ENCODE measurements at places on chromosomes 3 and 15. TPM values are rescaled to one million over a fixed set of nuclear protein-coding genes. Genes with fewer than 3 reads are reported as not detected.

LINGO1 gene
- not detected for total RNA-seq

HTR3E gene
- not detected for total RNA-seq

FEZF2 gene
- not detected for total RNA-seq

RTP1 gene
- not detected for total RNA-seq

RNU5B-1 gene
- 14.4 TPM for total RNA-seq

TRAT1 gene
- 151 TPM for total RNA-seq

SLC2A2 gene
- total RNA-seq, result not detected

SEMA3G gene
- not detected for total RNA-seq

CISH gene
- 308 TPM for total RNA-seq

- DNase-seq, result no peak
These were observed 106.4 kb upstream of the RPL32 start for GRCh38 chr3:12947504-12948369.

GRCh38 chr3:189108735-189109134 lies 63.0 kb upstream of the TPRG1 start:
- no peak for DNase-seq

- no peak for DNase-seq
These were observed 86.6 kb downstream of the NR2F2 start for GRCh38 chr15:96416934-96417759.

DNA sequence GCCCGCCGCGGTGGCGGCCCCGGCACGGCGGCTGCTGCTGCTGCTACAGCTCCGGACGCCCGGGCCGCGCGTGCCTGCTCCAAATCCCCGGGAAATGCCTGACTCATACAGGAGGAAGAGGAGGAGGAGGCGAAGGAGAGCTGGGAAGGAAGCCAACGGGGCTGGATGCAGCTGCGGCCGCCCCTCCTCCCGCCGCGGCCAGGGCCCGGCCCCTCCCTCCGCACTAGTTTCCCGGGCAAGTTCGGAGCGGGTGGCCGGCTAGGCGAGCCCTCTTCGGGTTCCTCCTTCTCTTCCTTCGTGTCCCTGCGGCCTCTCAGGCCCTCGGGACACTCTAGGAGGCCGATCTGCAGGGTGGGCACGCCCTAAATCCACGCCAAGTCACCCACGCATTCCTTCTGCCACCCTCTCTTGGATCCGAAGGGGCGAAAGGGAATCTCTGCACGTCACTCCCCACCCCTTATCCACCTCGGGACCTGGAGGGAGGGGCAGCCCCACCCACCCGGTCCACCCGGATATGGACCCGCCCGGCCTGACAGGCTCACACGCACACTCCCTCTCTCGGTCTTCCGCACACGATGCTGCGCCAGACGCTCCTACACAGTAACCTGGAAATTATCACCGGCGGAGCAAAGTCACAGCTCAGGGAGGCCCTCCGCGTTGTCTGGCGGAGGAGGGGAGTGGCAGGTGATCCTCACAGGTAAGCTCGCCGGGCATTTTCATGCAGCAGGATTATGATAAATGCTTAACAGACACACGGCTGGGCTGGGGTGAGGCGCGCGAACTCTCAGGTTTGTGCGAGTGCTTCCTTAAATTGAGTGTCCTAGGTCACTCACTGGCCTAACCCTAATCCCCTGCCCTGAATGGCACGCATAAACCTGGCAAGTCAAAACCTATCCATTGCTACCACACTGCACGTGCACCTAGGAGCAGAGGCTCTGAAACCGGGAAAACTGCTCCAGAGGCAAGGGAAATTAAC lies at the start of the genes OSBPL10 and ZNF860:
OSBPL10 (minus strand) TSS at position 57 of the 976 bp plus-strand sequence. CDS start 83 bp downstream, outside the sequence.
ZNF860 (plus strand) TSS at position 545 of the 976 bp plus-strand sequence. CDS start 7,330 bp downstream, outside the sequence.
- DNase-seq, result peak; percentile 25

DNA sequence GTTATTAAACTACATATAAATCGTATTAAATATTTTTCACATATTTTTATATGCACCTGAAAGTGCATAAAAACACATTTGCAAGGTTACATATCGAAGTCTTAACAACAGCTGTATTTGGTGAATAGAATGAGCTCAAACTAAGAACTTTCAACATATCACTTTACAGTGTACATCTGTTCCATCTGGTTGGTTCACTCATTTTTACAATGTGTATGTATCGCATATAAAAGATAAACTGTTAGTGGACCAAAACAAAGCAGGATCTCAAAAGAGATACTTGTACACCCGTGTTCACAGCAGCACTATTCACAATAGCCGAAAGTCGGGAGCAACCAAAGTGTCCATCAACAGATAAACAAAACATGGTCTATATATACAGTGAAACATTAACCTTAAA lies 55.8 kb downstream of the TBL1XR1 start:
- no peak for DNase-seq

GRCh38 chr3:76025561-76025960 lies 240.2 kb upstream of the ZNF717 start:
- DNase-seq, result no peak

DNA sequence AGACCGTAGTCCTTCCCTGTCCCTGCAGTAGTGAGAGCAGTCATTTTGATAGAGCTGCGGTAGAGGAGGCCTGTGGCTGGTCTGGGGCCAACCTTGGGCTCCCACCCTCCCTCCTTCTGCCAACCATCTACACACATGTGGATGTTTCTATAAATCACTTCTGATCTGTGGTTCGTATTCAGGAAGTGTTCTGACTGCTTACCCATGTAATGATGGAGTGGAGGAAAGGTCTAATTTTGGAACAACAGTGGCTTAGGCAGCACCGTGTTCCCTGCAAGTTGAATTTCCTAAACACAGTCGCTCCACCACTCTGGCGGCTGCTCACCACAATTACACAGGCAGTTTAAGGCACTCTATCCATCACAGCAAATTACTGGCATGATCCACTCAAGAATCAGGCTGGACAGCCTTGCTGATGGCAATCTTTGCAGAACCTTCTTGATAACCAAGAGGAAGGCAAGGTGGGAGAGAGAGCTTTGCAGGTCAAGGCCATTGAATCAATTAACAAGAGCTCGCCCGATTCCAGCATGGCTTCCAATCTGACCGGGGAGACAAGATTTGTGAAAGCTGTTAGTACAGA lies 104.7 kb upstream of the VEPH1 start:
- DNase-seq, result no peak

- no peak for DNase-seq
These were observed 101.5 kb upstream of the SLC6A6 start for GRCh38 chr3:14300721-14301399.

DNA sequence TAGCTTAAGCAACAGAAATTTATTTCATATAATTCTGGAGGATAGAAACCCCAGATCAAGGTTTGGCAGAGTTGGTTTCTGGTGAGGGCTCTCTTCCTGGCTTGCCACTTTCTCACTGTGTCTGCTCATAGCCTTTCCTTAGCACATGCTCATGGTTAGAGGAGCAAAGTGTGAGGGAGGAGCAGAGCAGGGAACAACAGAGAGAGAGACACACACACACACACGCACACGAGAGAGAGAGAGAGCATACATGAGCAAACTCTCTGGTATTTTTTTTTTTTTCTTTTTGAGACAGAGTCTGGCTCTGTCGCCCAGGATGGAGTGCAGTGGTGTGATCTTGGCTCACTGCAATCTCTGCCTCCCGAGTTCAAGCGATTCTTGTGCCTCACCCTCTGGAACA lies 36.8 kb upstream of the ZDHHC23 start:
- no peak for DNase-seq

DNA sequence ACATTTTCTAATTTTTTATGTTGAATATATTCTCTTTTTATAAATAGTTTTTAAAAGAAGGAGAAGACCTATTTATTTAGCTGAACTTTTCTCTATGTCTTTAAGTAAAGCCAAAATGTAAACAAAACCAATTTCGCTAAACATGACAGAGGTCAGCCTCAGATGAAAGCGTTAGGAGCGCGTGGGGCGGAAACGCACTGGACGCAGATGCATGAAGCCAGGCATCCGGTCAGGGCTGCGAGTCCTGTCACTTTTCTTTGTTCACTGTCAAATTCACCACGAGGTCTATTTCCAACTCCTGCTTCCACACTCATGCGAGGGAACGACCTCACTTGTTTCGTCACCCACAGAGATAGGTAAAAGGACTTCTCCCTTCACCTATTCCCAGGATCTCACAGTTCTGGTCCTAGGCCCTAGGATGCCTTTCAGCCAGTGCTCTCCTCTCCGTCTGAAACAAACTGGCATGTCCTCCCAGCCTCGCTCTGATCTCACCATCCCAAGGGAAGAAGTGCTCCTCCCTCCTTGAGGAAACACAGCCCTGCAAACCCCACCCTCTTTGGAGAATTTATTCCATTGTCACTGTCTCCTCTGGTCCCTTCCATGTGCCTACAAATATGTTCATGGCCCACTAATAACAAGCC lies 57.9 kb downstream of the ITGB5 start:
- DNase-seq, result no peak

DNA sequence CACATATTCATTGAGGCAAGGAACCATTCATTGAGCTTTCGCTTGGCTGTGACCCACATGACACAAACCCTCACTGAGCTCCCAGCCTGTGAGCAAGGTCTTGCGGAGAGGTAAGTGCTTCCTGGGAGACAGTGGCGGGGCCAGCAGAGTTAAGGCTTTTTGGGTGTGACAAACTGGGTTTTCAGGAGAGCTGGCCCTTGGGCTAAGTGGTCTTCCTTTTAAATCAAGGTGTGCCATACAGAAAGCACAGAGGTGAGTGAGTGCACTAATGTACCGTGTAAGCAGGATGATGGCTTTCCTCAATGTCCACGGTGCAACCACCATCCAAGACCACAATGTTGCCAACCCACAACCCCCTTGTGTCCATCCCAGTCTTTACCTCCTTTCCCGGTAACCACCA lies 28.6 kb downstream of the POMGNT2 start:
- DNase-seq, result no peak

- no peak for DNase-seq
These were observed 231.6 kb downstream of the ABHD5 start for GRCh38 chr3:43922374-43922773.

DNA sequence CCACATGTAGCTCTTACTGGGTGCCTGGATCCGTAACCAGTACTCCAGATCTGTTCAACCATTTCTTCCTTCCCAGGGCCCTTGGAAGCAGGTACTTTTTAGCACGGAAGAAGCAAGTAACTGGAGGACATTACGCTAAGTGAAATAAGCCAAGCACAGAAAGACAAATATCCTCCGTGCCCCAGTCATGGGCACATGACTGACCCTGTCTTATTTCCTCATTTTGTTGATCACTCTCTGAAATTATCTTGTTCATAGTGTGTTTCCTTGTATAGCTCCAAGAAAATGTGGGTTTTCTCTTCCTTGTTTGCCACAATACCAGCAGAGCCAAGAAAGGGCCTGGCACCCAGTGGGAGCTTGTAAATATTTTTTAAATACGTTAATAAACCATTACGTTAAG lies 32.2 kb upstream of the MTMR14 start:
- no peak for DNase-seq

DNA sequence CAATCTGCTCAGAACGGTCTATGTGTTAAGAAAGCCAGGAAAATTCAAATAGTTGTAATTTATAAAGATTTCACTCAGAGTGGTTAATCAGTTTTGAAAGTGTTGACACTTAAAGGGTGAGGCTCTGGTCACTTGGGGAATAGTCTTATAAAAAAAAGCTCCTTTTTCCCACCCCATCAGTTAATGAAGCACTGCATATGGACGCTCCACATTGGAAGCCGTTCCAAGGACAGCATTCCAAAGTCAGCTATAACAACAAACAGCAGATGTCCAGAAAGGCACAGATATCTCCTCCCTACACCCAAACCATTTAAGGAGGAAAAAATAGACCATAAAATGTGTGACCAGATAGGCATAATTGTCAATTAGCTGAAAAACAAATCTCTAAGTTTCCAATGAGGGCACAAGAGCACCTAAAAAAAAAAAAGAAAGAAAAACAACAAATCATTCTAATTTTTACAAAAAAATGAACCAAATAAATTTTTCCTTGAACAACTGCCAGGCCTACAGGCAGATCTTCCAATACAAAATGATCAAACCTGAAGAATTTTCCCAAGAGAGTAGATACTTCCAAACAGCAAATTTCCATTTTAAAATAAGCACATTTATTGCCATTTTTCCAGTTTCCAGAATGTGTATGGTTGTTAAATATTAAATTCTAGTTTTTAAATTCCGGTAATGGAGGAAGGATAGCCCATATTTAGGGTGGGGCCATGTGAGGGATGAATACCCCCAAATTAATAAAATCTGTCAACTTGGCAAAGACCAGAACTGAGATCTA lies 198.3 kb downstream of the ERC2 start:
- DNase-seq, result no peak

DNA sequence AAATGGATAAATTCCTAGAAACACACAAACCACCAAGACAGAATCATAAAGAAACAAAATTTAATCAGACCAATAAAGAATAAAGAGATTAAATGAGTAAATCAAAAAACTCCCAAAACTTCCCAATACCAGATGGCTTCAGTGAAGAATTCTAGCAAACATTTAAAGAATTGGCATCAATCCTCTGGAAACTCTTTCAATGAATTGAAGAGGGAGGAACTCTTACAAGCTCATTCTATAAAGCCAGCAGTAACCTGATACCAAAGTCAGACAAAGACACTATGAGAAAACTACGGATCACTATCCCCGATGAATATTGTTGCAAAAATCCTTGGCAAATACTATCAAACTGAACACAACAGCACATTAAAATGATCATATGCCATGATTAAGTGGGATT lies 81.9 kb upstream of the SLCO2A1 start:
- DNase-seq, result no peak

- DNase-seq, result no peak
These were observed 148.0 kb upstream of the TPM1 start for GRCh38 chr15:62894322-62895085.

DNA sequence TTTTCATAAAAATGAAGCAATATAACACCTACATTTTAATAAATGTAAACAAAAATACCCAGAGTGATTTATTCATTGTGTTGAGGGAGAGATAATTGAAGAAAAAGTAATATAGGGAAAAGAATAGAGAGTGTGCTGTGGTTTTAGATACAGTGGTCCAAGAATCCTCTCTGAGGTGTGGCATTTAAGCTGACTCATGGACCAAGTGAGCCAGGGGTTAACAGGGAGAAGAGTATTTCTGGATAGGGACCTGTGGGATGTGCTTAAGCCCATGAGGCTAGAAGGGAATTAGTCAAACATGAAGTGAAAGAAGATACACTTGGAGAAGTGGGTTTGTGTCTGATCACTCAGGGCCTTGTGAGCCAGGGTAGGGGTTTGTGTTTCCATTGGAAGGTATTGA lies 680.7 kb upstream of the GRM7 start:
- no peak for DNase-seq
